IPS DF 19.7 (cell line): ENCODE measurements at places on chromosomes 6 and 20.

- DNase-seq, result no peak
Observed at GRCh38 chr6:123529058-123529457, 107.7 kb downstream of the TRDN start.

DNA sequence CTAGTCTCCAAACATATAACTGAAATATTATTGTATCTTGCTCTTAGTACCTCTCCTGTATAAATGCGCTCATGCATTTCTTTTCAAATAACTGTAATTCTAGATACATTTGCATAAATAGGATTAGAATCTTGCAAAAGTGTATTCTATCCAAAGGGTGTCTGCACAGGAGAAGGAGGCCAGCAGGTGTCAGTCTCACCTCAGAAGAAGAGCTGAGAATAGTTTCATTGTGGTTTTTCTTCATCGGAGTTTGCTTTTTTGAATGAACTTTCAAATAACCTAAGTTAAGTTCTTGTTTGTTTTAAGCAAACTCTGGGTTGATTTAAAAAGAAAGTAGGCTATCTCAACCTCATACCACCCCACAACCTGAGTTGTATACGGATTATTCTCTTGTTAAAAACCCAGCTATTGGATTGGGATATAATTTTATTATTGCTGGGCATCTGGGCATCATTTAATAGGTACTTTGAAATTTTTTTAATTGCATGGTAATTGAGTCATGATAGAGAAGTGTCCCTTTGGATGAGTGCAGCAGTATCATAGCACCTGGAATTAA is 125.0 kb upstream of the MLIP start:
- DNase-seq, result no peak

GRCh38 chr20:44720621-44720996 is 5.4 kb downstream of the CCN5 start:
- DNase-seq, result no peak

DNA sequence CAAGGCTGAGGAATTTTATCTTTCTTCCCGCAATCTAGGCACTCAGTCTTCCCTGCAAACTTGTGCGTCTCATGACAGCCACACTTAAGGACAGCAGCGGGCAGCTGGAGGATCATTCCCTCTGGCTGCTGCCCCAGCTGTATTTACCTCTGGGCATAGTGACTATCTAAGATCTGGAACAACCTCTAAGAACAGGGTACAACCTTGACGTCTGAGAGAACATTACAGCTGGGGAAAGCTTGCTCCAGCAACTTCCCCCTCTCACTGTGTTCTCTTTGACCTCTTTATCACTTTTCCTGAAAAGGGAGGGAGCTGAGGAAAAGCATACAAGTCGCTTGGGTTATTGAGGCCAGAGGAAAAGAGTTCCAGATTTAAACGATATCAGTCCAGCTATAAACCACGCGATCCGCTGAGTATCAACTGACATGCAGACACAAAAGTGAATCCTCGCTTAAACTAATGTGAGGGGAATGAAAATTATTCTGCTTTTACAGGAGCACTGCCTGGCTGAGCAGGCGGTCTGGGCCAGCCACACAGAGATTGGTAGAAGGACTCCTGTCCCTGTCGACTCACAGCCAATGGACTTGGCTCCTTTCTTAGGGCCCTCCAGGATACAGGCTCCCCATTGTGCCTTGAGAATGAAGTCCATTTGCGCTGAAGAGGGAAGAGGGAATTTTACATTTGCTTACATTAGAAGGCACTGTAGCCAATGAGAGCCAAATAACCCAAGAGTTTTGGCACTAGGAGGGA is 153.3 kb downstream of the QRSL1 start:
- DNase-seq, result no peak

GRCh38 chr20:12264711-12265110 is 347.0 kb downstream of the BTBD3 start:
- no peak for DNase-seq
